ENCODE measurements at places on chromosomes 1 and 21.

GRCh38 chr1:96515430-96515829, 206.2 kb upstream of the PTBP2 start:
- H3K36me3 ChIP-seq: no peaks in the 10 kb centered on the region
- no peak for DNase-seq
- no peak overlapping the region for H3K27ac ChIP-seq
- no peak overlapping the region for H3K4me3 ChIP-seq

- H3K4me3 ChIP-seq: no peak overlapping the region
- H3K36me3 ChIP-seq: peaks cover 4% of the 10 kb centered on the region
- no peaks in the 10 kb centered on the region for H3K4me1 ChIP-seq
- no peak overlapping the region for H3K27ac ChIP-seq
- peaks cover 8% of the 10 kb centered on the region for H3K27me3 ChIP-seq
- DNase-seq: no peak
Observed at GRCh38 chr1:117683571-117684285, 77.9 kb downstream of the TENT5C start.

- no peak overlapping the region for H3K4me3 ChIP-seq
- no peaks in the 10 kb centered on the region for H3K36me3 ChIP-seq
- no peaks in the 10 kb centered on the region for H3K4me1 ChIP-seq
- H3K27ac ChIP-seq: no peak overlapping the region
- DNase-seq: no peak
Observed at GRCh38 chr21:16072737-16073136, 343.0 kb downstream of the USP25 start.

DNA sequence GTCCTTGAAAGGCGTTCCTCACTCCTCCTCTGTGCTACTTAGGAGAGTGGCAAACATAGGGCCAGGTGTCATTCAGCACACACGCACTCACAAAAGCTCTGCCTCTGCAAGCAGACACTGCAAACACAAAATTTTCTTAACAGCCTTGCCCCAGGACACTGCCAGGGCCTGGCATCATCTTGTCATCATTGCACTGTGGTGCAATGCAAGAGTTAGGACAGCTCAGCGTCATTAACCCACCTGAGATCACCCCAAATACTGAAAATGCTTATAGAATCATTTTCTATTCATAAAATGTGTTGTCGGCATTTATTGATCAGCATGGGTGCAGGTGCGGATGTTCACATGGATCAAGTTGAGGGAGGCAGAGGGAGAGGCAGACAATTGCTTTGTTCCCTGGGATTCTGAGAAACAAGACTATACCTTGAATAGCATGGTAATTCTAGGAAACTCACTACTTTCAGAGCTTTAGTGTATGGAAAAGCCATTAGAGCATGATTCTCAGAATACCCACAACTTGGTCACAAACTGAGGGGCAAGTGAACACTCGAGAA, 3.0 kb downstream of the ADAM30 start:
- no peak overlapping the region for H3K4me3 ChIP-seq
- peaks cover 9% of the 10 kb centered on the region for H3K27me3 ChIP-seq
- H3K27ac ChIP-seq: no peak overlapping the region
- no peak for DNase-seq
- no peaks in the 10 kb centered on the region for H3K4me1 ChIP-seq

- H3K27ac ChIP-seq: peak overlapping the region; percentile 48
- H3K36me3 ChIP-seq: peaks cover 40% of the 10 kb centered on the region
- no peaks in the 10 kb centered on the region for H3K27me3 ChIP-seq
- H3K4me3 ChIP-seq: peak overlapping the region; percentile 13
- DNase-seq: peak; percentile 70
- peaks cover 51% of the 10 kb centered on the region for H3K4me1 ChIP-seq
Observed at GRCh38 chr1:32337855-32338636, 2.0 kb upstream of the MARCKSL1 start.
